Stimulated activated CD8-positive, alpha-beta memory T cell treated with anti-CD3 and anti-CD28 coated beads, Interleukin-7, amount 100 ng/mL, for 24 hours (primary cell): ENCODE measurements at places on chromosomes 4 and X.

GRCh38 chr4:24646798-24647460 is 62.6 kb upstream of the DHX15 start:
- no peak for DNase-seq

DNA sequence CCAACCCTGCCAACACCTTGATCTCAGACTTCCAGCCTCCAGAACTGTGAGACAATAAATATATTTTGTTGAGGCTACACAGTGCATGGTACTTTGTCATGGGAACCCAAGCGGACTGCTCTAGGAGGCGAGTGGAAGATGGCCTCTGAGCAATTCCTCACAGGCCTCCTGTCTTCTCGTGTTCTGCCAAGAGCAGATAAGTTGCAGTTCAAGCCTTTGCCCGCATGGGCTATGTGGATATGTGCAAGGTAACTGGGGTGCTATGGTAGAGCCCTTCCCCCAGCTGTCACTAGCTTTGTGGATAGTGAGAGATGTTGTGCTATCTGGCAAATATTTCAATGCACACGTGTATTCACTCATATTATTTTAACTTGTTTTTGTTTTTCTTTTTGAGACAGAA is 156.0 kb upstream of the BCOR start:
- no peak for DNase-seq

GRCh38 chr4:40838742-40839141 is 89.0 kb downstream of the NSUN7 start:
- no peak for DNase-seq

- DNase-seq, result no peak
These were observed 366.1 kb upstream of the MAGEB16 start for GRCh38 chrX:35432056-35432455.

GRCh38 chr4:100895556-100896197 is 377.9 kb upstream of the EMCN start:
- no peak for DNase-seq
